GM06990 (cell line): ENCODE measurements at places on chromosomes 1 and 21.

DNA sequence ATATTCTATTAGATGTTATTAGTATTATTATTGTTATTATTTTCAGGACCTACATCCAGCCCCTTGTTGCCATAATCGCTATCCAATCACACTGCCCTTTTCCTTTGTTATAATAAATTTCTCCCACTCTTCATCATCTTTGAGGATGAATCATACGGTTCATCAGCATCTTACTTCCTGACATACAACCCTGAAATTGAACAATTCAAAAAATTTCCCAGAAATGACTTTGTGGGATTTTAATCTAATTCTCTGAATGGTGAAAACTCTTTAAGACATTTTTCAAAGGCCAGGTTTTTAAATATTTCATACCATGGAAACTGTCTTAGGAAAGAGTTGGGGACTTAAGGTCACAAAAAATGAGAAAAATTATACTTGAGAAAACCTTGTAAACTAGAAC, 353.5 kb downstream of the ST6GALNAC3 start:
- no peak for DNase-seq

DNA sequence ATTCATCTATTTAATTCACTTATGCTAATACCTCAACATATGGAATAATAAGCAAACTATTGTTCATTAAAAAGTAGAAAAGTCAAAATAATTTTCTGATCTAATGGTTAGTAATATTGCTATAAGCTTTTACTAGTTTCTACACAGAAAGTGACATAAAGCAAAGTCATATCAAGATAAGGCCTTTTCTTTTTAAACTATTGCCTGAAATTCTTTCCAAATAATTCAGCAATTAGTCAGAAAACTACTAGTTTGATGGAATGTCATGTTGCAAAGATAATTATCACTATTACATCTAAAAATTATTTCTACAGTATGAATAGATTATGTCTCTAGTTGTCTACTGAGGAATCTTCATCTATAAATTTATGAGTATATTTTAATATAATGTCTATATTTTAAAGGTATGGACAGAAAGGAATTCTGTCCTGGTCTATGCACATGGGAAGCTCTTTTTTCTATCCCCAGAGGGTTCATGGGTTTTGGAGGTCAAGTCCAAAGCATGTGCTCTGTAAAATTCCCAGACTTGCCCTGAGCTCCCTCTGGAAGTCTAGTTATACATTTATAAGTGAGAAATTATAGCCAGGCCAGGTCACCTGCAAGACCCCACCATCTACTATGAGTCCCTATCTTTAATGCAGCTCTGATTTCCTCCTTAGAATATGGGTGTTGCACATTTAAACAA, 84.6 kb upstream of the DPYD start:
- no peak for DNase-seq

DNA sequence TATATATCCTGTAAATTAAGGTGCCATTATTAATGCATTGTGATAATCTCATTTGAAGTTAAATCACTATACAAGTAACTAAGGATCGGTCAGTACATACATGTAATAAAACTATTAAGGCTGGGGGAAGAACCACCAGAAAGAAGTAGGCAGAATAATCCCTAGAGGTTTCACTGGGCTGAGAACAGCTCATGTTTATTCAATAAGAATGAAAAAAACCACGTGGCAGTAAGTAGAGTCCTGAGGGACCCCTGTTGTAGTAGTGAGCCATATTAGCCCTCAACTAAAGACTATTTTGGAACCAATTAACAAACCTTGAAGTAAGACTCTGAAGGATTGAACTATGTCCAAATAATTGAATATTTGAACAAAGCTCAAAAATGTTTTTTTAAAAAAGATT, 46.9 kb upstream of the ADAM30 start:
- DNase-seq: no peak

DNA sequence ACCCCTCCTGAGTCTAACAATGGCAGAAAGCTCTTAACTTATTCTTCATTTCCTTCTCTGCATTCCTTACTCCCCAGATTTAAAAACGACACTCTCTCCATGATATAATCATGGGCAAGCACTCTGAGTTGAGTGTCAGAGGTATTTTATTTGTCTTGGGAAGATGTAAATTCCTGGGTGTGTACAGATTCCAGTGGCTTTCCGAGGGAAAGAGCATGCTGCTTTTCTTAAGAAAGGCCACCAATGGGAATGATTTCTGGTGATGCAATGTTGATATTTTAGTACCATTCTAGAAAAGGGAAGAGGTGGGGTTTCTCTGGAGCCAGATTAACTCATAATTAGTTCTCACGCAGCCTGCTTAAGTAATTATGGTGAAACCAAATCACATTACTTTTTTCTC, 47.8 kb upstream of the BTG3 start:
- no peak for DNase-seq

- no peak for DNase-seq
Measured at GRCh38 chr1:73801912-73802429, 396.0 kb downstream of the LRRIQ3 start.

- DNase-seq: no peak
Measured at GRCh38 chr21:36889401-36889800, 77.1 kb downstream of the HLCS start.

GRCh38 chr1:111556325-111557037, 53.0 kb upstream of the ADORA3 start:
- DNase-seq: no peak

GRCh38 chr1:48677306-48678287, 99.1 kb downstream of the BEND5 start:
- peak; percentile 28 for DNase-seq

GRCh38 chr1:234607109-234608024, 2.6 kb downstream of the IRF2BP2 start:
- DNase-seq: no peak

- no peak for DNase-seq
Measured at GRCh38 chr1:225903623-225904022, 14.7 kb upstream of the LEFTY1 start.

GRCh38 chr1:224447251-224447650, 12.7 kb upstream of the WDR26 start:
- no peak for DNase-seq

DNA sequence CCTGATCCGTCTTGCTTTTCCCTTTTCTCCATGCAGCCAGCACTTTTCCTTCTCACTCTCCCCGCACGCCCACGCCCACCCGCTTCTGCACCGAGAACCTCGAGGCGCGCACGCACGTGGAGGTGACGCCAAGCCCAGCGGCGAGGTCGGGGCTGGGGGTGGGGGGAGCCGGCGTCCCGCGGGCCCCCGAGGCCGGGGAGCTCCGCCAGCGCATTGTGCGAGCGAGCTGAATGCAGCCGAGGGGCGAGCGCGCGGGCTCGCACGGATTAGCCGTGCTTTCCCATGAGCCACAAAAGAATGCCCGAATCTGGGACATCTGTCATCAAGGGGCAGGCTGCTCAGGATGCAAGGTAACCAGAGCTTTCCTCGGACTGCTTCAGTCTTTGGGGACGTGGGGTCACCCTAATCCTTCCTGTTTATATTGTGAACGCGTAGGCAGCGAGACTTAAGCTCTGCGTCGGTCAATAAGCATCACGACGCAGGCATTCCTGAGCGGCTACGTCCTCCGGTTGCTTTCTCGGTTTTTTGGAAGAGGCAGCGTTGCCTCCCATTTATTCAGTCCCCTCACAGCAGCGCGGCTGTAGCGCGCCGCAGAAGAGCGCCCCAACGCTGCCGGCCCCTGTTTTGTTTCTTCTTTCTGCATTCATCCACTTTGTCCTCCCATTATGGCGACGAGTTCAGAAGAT, 67.3 kb upstream of the AKT3 start:
- DNase-seq: no peak

DNA sequence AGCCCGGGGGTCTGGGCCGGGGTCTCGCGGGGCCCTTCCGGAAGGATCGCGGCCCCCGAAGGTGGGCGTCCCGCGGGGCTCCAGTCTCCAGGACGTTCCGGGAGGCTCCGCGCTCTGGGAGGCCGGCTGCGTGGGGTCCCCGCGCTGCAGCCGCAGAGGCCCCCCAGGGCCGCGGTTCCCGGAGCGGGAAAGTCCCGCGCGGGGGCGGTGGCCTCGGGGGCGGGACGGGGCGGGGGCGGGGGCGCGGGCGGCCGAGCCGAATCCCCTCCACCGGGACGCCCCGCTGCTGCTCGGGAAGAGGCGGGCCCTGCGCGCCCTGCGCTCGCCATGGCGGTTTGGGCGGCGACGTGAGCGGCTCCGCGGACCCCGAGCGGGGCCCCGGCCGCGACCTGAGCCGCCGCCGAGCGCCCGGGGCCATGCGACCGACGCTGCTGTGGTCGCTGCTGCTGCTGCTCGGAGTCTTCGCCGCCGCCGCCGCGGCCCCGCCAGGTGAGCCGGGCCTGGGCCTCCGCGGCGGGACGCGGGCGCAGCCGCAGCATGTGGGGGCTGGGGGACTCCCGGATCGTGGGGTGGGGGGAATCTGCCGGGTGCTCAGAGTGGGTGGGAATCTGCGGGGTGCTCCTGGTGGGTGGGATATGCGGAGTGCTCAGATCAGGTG, at the start of gene IFNGR2:
Gene IFNGR2, plus strand, starts transcription at position 286 of the 658 bp plus-strand sequence. Its CDS starts 131 bp downstream, at position 417.
- DNase-seq: peak; percentile 70

- DNase-seq: no peak
Measured at GRCh38 chr1:203055161-203055799, 29.0 kb downstream of the PPFIA4 start.

DNA sequence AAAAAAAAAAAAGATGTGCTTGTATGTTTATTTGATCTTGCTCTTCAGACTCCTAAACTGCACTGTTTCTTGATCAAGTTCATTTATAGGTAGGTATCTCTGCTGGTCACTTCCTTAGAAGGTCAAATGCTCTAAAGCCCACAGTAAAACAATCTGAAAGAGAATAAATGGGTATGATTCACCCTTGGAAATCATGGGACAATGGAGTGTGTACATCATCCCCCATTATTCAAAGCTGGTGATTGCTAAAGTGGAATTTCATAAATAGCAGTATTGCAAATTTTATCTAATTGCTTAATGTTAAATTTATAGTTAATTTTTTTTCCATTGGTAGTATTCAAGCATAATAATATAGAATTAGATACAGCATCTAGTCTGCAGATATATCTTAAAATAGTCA, 53.4 kb downstream of the MIER1 start:
- DNase-seq: no peak

- DNase-seq: no peak
Measured at GRCh38 chr1:39996396-39997004, 41.6 kb downstream of the MFSD2A start.

- no peak for DNase-seq
Measured at GRCh38 chr1:208951908-208952307, 631.6 kb upstream of the CAMK1G start.

GRCh38 chr1:244021427-244021826, 29.7 kb upstream of the ZBTB18 start:
- DNase-seq: no peak

DNA sequence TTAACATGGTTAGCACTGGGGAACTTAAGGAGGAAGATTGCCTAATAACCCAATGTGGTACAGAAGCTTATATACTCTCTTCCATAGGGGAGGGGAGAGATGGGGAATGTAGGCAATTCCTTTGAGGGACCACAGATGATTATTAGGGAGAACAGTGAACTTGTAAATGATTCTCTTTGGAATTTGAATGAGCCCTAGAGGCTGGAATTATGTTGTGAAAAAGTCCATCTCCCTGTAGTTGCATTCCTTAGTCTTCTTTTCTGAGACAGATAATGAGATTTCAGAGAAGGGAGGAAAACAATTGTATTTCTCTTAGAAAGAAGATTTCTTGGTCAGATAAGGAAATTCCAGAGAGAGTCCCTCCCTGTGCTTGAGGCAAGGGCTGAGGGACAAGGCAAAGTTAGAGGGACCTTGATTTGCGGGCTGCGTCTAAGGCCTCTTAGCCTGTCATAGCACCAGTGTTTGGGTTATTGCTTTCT, 89.0 kb upstream of the HMCN1 start:
- DNase-seq: no peak

GRCh38 chr1:83102630-83103071, 896.3 kb downstream of the TTLL7 start:
- peak; percentile 2 for DNase-seq

GRCh38 chr1:243916160-243916559, 66.1 kb upstream of the AKT3 start:
- no peak for DNase-seq
